ENCODE measurements at places on chromosomes 4 and X. TPM values are rescaled to one million over a fixed set of nuclear protein-coding genes. Genes with fewer than 3 reads are reported as not detected.

Gene DMRTC1
- 0.81 TPM for total RNA-seq

GRCh38 chr4:61773655-61774245 lies 573.6 kb downstream of the ADGRL3 start:
- H3K4me3 ChIP-seq: no peak overlapping the region
- H3K4me1 ChIP-seq: no peaks in the 10 kb centered on the region
- H3K27me3 ChIP-seq: no peaks in the 10 kb centered on the region
- ATAC-seq: no peak
- H3K27ac ChIP-seq: no peak overlapping the region

DNA sequence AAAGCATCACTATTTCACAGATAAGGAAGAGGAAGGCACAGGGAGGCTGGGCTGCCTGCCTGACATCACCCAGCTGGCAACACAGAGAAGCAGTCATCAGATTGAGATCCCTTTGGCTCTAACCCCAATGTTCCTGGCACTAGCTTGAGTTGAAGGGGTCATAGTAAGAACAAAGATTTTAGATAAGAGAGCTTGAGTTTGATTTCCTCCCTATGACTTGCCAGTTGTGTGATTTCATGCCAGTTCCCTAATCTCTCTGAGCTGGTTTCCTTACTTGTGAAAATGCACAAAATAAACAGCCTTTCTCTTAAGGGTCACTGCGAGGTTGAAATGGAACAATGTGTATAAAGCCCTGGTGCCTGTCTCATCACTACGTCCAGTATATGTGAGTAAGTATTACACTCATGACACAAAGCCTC lies 475.4 kb upstream of the HS3ST1 start:
- ATAC-seq: peak; percentile 79
- peak overlapping the region; percentile 35 for H3K27ac ChIP-seq

GRCh38 chr4:27966664-27967063 lies 1106.0 kb downstream of the STIM2 start:
- no peaks in the 10 kb centered on the region for H3K36me3 ChIP-seq
- H3K27ac ChIP-seq: no peak overlapping the region
- no peaks in the 10 kb centered on the region for H3K4me1 ChIP-seq
- no peak overlapping the region for H3K4me3 ChIP-seq

Gene FOXR2
- 0.27 TPM for total RNA-seq

DNA sequence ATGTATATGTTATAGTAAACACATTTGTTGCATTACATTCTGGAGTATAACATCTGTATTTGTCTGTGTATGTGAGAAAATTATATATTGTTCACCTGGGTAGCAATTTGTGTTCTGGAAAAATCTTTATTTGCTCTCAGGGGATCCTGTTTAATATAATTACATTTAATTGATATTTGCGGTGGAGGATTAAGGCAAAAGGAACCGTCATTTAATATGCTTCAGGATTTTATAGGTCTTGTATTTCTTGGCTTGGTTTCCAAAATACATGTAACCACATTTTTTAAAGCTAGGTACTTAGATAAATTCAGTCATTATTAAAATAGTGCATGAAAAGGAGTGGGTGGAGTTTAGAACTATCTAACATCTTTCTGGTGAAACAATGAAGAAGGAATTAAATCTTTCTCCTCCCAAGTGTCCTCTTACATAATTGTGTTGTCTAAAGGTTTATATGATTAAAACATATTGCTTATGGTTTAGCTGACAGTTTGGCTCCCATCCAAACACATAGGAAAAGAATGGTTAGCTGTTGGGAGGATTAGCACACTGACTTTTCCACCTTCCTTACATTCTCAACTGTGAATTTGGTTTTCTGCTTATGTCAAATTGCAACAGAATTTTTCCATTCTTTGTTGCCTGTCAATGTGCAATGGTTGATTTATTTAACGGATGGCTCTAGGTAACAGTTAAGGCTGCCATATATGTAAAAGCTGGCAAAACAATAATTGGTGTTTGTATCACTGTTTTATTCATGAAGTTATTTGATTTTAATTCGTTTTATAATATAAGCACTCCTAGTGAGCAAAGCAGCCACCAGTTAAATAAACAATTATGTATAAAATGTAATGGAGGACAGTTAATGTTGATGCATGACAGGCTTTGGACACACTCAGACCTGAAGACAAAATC lies 250.8 kb upstream of the SFRP2 start:
- H3K27me3 ChIP-seq: no peaks in the 10 kb centered on the region
- no peak for ATAC-seq
- H3K4me3 ChIP-seq: no peak overlapping the region
- no peak overlapping the region for H3K27ac ChIP-seq
- no peaks in the 10 kb centered on the region for H3K36me3 ChIP-seq
- H3K4me1 ChIP-seq: no peaks in the 10 kb centered on the region

Gene C4orf54
- total RNA-seq: 0.40 TPM

DNA sequence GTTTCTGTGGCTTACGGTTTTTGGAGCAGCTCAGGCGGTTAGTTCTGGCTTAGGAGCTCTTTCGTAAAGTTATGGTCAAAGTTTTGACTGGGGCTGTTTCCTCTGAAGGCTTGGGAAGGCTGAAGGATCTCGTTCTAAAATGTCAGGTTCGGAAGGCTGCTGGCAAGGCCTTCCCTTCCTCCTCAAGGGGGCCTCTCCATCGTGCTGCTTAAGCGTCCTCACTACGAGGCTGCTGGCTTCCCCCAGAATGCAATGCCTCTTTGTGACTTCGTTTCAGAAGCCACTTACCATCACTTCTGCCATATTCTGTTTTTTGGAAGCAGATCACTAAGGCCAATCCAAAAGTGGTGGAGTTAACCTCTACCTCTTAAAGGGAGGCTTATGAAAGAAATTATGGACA lies 1196.4 kb upstream of the TENM3 start:
- H3K27ac ChIP-seq: no peak overlapping the region
- H3K27me3 ChIP-seq: no peaks in the 10 kb centered on the region
- H3K4me3 ChIP-seq: no peak overlapping the region
- H3K4me1 ChIP-seq: no peaks in the 10 kb centered on the region

Gene ADH1B
- total RNA-seq: 406 TPM

- peak; percentile 66 for ATAC-seq
- no peaks in the 10 kb centered on the region for H3K36me3 ChIP-seq
- no peaks in the 10 kb centered on the region for H3K4me1 ChIP-seq
- no peak overlapping the region for H3K27ac ChIP-seq
Measured at GRCh38 chrX:74248889-74249288, 55.1 kb upstream of the ZCCHC13 start.

- no peaks in the 10 kb centered on the region for H3K36me3 ChIP-seq
- no peak overlapping the region for H3K4me3 ChIP-seq
- no peaks in the 10 kb centered on the region for H3K4me1 ChIP-seq
- ATAC-seq: no peak
- H3K27me3 ChIP-seq: no peaks in the 10 kb centered on the region
Measured at GRCh38 chrX:72105436-72105835, 26.3 kb downstream of the RTL5 start.

DNA sequence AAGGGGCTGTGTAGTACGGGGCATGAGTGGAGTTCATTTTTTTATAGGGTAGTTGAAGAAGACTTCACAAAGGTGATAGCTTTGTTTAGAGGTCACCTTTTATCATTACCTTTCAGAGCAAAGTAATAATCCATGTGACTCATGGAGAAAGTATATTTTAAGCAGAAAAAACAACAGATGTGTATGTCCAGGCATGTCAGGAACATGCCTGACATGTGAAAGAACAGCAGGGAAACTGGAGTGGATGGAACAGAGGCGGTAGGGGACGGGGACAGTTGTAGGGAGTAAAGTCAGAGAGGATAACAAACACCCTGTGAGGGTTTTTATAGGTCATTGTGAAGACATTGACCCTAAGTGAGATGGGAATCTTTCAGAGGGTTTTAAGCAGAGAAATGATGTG lies 107.6 kb downstream of the USP9X start:
- H3K36me3 ChIP-seq: no peaks in the 10 kb centered on the region
- no peak overlapping the region for H3K27ac ChIP-seq
- H3K27me3 ChIP-seq: no peaks in the 10 kb centered on the region
- no peak overlapping the region for H3K4me3 ChIP-seq
- ATAC-seq: no peak

- no peaks in the 10 kb centered on the region for H3K27me3 ChIP-seq
- H3K4me1 ChIP-seq: no peaks in the 10 kb centered on the region
- H3K36me3 ChIP-seq: no peaks in the 10 kb centered on the region
- ATAC-seq: no peak
- H3K27ac ChIP-seq: no peak overlapping the region
Measured at GRCh38 chrX:134622813-134623185, 35.5 kb downstream of the PLAC1 start.

Gene TADA2B
- 20.5 TPM for total RNA-seq

Data from gastroesophageal sphincter (tissue), 4 donors.